Stimulated activated CD4-positive, alpha-beta T cell treated with anti-CD3 and anti-CD28 coated beads, Interleukin-4, amount 100 ng/mL, for 4 hours (primary cell): ENCODE measurements at places on chromosomes 3 and 15.

DNA sequence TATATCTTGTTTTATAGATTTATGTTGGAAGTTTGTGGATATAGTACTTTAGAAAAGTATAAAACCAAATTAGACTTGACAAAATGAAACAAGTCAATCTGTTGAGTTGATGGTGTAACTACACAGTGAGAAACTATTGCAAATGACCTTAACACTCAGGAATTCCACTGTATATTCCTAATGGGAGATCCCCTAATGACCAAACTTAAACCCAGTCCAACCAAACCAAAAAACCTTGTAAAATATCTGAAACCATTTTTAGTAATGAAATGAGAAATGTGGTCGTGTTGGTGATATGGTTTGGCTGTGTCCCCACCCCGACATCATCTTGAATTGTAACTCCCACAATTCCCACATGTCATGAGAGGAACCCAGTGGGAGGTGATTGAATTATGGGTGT, 31.9 kb upstream of the ATP13A3 start:
- no peak for DNase-seq

- no peak for DNase-seq
Observed at GRCh38 chr15:52695154-52695553, 16.0 kb upstream of the ATOSA start.

- no peak for DNase-seq
Observed at GRCh38 chr3:149291178-149291577, 42.3 kb downstream of the TM4SF18 start.

- no peak for DNase-seq
Observed at GRCh38 chr3:64650096-64650622, 37.6 kb downstream of the ADAMTS9 start.

- no peak for DNase-seq
Observed at GRCh38 chr15:61403884-61404283, 174.8 kb upstream of the RORA start.

DNA sequence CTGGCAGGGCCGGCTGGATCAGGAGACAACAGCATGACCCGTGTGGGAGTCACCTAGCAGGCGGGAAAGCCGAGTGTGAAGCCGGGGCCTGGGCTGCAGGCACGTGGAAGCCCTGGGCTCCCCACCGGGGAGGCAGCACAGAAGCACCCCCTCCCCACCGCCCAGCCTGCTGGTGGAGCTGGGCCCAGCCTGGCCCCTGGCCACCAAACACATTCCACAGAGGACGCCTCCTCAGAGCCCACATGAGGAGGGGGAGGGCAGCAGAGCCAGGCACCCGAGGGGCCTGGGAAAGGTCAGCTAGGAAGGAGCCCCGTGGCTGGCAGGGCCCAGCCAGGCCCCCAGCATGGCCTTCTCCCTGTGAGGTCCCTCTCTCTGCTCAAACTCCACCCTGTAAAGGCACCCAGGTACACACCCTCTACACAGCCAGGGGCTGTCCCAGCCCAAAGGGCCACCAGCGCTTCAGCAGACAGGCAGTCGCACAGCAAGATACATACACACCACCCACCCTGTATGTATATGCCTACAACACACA, 4.5 kb downstream of the PLXNB1 start:
- no peak for DNase-seq

DNA sequence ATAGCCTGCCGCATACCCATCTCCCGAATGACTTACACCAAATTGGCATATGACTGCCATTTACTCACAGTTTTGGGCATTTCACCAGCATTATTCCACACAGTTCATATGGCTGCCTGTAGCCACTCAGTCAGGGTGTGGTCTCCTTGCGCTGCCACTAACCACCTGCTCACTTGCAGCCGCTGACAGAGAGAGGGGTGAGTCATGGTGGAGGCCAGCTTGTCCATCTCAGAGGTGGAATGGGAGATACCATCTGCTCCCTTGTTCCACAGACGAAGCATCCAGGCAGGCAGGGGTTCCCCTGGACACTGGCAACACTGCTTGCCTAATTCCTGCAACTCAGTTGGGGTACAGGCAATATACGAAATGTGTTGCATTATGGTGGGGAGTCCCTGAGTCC, 15.6 kb downstream of the CCRL2 start:
- no peak for DNase-seq

DNA sequence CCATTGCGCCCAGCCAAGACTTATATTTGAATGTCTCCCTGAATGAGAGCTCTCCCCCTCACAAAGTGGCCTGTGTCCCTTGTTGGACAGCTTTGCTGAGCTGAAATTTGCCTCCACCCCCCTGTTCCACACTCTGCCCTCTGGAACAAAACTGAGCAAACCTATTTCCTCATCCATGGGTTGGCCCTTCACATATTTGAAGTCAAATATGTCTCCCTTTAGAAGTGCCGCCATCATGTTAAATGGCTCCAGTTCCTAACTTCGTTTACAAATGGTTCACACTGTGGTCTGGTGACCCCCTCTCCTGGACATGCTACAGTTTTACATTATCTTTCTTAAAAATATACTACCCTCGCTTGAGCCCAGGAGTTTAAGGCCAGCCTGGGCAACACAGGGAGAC, 4.6 kb downstream of the PLIN1 start:
- DNase-seq, result no peak

GRCh38 chr3:66394019-66394752, 106.6 kb downstream of the LRIG1 start:
- peak; percentile 25 for DNase-seq

GRCh38 chr15:83626171-83626802, 27.6 kb upstream of the ADAMTSL3 start:
- no peak for DNase-seq

GRCh38 chr3:175267121-175267531, 408.0 kb downstream of the NAALADL2 start:
- DNase-seq, result no peak

- DNase-seq, result no peak
Observed at GRCh38 chr3:40847551-40847992, 322.8 kb downstream of the ZNF621 start.

- no peak for DNase-seq
Observed at GRCh38 chr3:142652826-142653292, 56.7 kb downstream of the PLS1 start.

DNA sequence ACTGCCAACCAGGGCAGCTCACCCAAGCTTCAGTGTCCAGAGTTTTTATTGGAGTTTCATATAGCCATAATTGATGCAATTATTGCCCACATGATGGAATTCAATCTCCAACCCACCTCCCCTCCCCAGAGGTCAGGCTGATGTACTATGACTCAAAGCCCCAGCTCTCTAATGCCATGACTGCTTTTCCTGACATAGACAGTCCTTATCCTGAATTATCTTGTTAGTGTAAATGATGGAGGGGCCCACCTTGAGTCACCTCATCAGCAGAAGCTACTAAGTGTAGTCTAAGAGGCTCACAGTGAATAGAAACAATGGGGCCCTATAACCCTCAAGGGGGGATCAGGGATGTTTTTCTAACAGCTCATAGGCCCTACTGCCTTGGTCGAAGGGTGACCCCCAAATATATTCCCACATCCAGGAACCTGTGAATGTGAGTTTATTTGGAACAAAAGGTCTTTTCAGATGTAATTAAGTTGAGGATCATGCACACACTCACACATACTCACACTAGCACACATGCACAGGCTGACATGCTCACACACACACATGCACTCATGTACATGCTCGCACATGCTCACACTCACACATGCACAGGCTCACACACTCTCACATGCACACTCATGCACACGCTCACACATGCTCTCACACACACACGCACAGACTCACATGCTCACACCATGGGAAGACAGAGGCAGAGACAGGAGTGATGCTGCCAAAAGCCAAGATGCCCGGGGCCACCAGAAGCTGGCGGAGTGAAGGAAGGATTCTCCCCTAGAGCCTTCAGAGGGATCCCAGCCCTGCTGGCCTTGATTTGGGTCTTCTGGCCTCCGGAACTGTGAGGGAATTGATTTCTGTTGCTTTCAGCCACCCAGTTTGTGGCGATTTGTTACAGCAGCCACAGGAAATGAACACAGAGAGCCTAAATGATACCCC, 131.2 kb upstream of the SMAD3 start:
- DNase-seq, result no peak

GRCh38 chr15:66145726-66146182, 107.8 kb downstream of the MEGF11 start:
- no peak for DNase-seq
